ENCODE measurements at places on chromosomes 5 and 9.

GRCh38 chr9:116030517-116030916 lies 123.1 kb upstream of the PAPPA start:
- no peak for DNase-seq

DNA sequence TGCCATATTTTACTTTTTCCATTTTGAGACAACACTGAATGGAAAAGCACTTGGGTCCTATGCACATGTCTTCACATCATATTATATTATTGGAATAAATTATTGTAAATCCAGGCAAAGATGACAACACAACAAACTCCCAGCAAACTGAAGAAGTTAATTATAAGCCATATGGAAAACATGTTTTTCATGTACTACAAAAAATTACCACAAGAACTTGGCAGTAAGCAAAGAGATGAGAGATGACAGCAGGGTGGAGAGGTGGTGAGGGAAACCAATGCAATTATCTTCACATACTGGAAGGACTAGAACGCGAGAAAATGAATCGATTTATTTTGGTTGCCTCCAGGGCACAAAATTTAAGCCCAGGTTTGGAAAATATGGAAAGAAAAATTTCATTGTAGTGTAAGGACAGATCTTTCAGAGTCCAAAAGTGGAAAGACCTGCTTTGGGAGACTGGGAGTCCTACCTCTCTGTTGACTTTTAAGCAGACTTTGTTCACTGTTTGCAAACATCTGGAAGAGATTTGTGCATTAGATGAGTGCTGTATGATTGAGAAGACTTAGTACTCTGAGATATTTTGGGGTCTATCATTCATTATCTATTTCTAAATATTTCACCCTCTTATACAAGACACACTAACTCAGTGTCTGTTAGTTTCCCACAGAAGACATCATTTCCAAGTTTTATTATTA lies 138.0 kb downstream of the TMEM232 start:
- no peak for DNase-seq

GRCh38 chr9:113998525-113999255 lies 79.4 kb downstream of the AMBP start:
- DNase-seq: peak; percentile 67

- DNase-seq: no peak
These were observed 114.7 kb downstream of the LURAP1L start for GRCh38 chr9:12889402-12890106.

DNA sequence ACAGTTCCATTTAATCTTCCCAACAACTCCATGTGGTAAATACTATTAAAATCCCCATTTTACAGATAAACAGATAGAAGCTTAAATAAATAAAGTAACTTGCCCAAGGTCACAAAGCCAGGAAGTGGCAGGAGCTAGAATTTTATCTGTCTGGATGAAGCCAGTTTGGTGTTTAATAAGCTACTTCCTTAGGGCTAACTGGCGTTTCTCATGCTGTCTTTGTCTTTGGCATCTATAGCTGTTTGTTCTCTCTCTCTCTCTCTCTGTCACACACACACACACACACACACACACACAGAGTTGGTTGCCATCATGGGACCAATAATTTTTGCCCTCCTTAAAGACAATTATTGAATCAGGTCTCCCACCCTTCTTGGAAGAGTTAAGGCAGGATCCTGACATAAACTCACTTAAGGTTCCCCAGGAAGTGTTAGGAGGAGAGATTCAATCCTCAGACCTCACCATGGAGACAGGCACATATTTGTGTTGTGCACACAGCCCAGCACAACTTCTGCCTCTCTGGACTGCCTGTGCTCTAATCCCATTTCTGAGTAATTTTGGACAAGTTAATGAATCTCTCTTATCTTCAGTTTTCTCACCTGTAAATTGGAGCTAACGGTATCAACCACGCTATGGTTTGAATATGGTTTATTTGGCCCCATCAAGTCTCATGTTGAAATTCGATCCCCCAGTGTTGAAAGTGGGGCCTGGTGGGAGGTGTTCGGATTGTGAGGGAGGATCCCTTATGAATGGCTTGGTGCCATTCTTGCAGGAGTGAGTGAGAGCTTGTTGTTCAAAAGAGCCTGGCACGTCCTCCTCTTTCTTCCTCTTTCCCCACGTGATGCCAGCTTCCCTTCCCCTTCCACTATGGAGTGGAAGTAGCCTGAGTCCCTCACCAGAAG lies 8.3 kb upstream of the ADRA1B start:
- no peak for DNase-seq

- no peak for DNase-seq
These were observed 23.9 kb downstream of the SLC35A4 start for GRCh38 chr5:140588311-140589070.

DNA sequence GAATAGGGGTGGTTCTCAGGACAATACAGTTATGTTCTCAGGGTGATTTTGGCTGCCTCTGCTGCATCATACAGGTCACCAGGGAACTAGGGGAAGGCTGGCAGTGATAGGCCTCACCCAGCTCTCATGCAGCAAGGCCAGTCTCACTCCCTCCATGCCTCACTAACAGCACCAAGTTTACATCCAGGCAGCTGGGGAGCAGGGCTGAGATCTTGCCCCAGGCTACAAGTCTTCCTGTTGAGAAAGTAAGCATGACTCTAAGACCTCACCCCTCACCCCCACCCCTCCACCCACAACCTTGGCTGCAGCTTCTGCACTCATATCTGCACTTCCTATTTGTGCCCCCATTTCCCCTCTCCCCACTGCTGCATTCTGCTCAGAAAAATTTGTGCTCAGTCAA lies 481.2 kb downstream of the ACTL7B start:
- DNase-seq: no peak

GRCh38 chr5:115666023-115666422 lies 40.2 kb upstream of the TMED7 start:
- DNase-seq: no peak

DNA sequence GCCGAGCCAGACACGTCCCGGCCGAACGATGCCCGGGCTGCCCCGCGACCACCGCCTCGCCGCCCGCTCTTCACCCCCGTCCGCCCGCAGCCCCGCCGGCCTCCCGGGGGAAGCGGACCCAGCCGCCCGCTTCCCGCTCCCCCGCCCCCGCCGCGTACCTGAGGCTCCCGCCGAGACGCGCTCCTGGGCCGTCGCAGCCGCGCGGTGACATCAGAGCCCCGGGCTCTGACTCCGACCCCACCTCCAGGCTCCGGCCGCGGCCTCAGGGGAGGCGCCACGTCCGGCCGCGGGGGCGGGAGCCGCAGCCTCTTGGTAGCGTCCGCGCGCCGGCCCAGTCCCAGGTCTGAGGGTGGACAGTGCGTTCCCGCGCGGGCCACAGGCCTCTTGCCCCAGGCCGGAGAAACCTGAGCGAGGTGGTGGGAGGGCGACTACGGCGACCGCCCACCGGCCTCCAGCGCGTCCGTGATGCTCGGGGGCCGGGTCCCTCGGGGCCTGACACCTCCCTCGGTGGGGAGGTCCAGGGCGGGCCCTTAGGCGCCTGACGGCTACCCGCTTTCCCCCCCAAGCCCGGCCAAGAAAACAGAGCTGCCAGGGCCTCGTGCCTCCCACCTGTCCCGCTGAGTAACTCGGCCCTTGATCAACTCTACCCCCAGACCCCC lies at the start of gene SHROOM1:
Gene SHROOM1, minus strand, starts transcription at position 212 of the 659 bp plus-strand sequence. CDS start 4,507 bp downstream, outside the sequence.
- DNase-seq: no peak

GRCh38 chr9:1998111-1998510 lies 17.0 kb upstream of the SMARCA2 start:
- DNase-seq: no peak

DNA sequence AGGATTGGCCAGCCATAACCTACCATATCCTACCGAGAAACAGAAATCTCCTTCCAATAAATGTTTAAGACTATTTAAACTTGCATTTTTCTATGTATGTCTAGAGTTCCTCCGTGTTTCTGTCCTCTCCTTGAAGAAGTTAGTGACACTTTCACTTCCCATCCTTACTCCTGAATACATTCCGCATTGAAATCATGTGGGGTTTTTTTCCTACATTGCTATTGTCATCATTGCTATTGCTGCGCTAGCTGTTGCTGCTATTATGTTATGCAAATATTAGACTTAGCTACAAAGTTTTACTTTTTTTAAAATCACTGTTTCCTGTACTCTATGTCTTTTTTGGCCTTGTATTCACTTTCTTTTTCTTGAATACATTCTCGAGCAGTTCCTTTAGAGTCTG lies 83.3 kb upstream of the NEK6 start:
- no peak for DNase-seq

- DNase-seq: no peak
These were observed 5.0 kb downstream of the STC2 start for GRCh38 chr5:173323106-173323798.

DNA sequence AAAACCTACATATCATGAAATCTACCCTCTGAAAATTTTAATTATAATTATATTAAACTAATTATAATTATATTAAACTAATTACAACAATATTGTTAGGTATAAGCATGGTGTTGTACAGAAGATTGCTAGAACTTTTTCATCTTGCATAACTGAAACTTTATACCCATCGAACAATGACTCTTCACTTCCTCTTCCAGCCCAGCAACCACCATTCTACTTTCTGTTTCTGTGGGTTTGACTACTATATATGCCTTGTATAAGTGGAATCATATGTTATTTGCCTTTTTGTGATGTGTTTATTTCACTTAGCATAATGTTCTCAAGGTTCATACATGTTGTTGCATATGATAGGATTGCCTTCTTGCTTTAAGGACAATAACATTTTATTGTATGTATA lies 274.2 kb upstream of the CCNH start:
- no peak for DNase-seq

DNA sequence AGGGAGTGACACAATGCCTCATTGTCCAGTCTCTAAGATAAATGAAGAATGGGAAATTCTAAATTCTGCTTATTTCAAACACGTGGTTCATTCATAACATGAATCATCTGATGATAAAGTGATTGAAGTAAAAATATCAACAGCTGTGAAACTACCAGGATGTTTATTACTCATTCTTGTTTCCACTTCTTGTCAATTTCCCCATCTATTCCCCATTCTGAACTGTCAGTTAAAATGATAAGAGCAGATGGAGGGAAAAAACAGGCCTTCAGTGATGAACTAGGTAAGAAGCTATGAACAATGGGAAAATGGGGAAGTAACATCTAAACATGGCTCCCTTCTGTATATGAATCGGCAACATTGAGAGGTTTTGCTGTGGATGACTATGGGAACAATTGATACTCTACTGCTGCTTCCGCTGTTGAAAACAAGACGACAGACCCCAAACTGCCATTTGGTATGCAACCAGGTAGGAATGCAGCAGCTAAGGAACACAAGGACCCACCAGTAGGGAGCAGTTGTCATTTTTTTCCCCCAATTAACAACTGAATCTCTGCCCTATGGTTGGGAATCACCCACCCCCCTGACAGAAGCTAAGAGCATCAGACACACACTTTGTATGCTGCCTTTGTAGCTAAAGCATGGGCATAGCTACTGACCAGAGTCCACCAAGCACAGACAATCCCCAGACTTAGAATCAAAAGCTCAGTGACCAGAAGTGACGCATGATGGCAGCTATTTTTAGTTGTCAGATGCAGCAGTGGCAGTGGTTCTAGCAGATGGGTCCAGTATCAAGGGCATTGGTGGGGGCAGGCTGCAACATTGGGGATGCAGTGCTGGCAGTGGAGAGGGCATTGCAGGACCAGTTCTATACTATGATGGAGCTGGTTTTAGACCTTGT lies 52.9 kb upstream of the ZNF366 start:
- no peak for DNase-seq

- peak; percentile 79 for DNase-seq
These were observed 61.3 kb downstream of the AMBP start for GRCh38 chr9:114016629-114017423.

DNA sequence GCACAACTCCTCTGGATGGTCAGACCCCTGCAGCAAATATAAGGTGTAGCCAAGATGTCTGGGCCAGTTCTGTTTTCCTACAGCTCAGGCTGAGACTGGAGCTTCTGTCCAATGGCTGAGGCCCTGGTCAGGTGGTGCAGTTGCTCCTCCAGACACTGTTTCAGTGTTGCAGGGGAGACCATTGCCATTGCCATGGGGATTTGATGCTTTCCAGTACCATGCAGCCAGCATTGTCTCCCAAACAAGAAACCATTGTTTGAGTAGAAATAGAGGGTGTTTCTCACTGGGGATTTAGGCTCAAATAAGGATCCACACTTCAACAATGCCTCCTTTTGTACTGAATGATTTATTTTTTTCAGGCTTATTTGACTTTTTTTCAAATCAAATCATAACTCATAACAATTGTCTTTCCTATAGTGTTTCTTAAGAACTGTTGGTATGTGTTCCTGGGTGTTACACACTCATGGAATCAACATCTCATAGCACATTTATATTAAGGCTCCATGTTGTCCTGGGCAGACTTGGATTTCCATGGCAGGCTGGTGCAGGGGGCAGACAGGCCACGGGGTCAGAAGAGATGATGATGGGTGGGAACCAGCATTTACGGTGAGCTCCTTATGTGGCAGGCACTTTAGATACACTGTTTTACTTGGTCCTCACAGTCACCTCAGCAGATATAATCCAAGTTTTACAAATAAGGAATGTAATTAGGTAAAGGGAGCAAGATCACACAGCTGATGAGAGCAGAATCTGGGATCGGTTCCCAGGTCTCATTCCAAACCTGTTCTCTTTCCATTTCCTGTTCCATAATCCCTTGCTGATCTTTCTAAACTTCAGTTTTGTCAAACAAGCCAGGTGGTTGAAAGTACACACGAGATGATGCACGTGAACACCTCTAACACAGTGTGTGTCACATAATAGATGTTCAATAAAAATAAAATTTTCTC lies 95.9 kb upstream of the GNAQ start:
- DNase-seq: no peak

- DNase-seq: no peak
These were observed 16.2 kb upstream of the NDUFB6 start for GRCh38 chr9:32589083-32589723.

DNA sequence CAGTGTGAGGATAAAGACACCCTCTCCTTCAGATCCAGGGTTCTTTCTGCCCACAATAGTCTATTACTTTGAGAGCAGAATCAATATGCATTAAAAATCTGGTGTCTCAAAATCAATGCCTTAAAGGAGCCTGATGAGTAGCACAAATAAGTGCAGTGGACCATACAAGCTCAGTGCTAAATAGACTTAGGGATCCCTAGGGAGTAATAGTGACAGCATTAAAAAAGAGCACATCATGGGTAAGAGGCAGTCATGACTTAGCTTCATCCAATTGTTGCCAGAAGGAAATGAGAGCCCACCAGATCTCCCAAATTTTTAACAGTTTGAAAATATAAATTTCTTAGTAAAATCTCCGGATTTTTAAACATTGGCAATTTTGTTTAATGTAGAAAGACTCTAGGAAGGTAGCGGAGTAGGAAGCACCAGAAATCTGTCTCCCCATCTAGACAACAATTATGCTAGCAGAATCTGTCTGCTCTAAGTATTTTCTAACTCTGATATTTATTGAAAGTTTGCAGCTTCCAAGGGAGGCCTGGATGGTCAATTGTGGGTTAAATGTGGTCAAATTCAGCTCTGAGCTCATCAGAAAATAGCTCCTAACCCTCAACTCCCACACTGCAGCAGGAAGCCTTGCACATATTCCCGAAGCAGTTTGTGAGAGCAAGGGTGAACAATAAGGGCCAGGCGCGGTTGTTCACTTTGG lies 443.9 kb downstream of the TLE1 start:
- DNase-seq: no peak
